ENCODE measurements at places on chromosomes 11 and 22.

DNA sequence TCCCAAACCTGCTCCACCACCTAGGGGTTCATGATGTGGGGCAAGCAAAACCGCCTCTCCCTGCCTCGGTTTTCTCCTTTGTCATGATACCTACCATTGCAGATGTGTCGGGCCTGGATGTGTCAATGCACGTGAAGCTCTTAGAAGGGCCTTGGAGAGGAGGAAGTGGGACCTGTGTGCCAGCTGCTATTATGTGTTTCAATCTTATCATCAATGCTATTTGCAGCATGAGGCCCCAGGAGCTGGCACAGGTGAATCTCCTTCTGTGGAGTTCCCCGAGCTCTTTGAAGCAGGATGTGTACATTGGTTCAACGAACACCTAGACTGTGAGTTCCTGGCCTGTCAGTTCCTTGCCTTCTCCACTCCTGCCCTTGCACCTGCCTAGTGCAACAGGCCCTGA is 331.6 kb downstream of the CTTN start:
- DNase-seq = no peak

DNA sequence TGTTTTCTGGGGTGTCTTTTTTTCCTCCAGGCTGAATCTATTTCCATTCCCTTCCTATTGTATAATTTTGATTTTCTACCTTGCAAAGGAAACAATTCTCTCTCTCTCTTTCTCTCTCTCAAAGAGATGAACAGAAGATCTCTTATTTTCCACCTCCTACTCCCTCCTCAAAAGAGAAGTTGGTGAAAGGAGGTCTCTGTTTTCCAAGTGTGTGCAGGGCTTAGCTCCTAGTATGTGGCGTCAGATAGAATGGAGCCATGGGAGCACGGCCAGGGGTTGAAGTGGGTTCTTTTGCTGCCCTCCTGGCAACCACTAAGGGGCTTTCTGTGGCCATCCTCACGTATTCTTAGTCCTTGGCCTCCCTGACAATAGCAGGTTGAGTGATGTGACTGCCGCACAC is 480 bp downstream of the TRIM34 start:
- no peak for DNase-seq

- no peak for DNase-seq
Observed at GRCh38 chr11:44010789-44011251, 37.0 kb upstream of the ACCSL start.

GRCh38 chr22:36289406-36289870 is 36.5 kb downstream of the APOL1 start:
- no peak for DNase-seq

GRCh38 chr22:22371031-22371541 is 126.5 kb downstream of the VPREB1 start:
- no peak for DNase-seq

- DNase-seq = no peak
Observed at GRCh38 chr11:10742460-10743208, 8.4 kb upstream of the CTR9 start.

GRCh38 chr11:118565051-118565450 is 680 bp downstream of the IFT46 start:
- no peak for DNase-seq

DNA sequence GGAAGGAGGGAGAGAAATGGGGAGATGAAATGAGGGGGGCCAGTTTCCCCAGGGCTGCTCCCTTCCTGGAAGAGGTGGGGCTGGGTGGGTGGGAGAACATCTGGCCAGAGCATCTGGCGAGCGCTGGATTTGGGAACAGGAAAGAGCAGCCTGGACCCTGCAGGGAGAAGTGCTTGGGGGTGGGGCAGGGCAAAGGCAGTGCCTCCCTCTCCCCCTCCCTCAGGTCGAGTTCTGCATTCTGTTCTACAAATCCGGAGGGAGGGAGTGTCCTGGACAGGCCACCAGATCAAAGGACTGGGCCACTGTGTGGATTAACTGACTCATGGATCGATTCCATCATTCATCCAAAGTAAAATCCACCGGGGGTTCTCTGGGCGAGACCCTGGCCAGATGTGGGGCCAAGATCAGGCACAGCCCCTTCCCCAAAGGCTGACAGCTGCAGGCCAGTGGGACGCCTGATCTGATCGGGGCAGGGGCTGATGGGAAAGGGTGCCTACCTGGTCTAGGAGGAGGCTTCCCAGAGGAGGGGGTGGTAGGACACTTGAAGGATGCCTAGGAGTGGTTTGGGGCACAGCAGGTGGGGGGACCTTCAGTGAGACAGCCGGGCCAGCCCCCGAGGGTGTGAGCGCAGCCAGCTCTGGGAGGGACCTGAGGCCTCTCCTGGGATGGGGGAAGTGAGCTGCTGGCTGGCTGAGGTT is 57.5 kb downstream of the CACNA1I start:
- DNase-seq = no peak

GRCh38 chr11:34416766-34417165 is 22.0 kb upstream of the CAT start:
- peak; percentile 81 for DNase-seq

GRCh38 chr11:38672445-38672844 is 2074.4 kb upstream of the RAG2 start:
- DNase-seq = no peak

DNA sequence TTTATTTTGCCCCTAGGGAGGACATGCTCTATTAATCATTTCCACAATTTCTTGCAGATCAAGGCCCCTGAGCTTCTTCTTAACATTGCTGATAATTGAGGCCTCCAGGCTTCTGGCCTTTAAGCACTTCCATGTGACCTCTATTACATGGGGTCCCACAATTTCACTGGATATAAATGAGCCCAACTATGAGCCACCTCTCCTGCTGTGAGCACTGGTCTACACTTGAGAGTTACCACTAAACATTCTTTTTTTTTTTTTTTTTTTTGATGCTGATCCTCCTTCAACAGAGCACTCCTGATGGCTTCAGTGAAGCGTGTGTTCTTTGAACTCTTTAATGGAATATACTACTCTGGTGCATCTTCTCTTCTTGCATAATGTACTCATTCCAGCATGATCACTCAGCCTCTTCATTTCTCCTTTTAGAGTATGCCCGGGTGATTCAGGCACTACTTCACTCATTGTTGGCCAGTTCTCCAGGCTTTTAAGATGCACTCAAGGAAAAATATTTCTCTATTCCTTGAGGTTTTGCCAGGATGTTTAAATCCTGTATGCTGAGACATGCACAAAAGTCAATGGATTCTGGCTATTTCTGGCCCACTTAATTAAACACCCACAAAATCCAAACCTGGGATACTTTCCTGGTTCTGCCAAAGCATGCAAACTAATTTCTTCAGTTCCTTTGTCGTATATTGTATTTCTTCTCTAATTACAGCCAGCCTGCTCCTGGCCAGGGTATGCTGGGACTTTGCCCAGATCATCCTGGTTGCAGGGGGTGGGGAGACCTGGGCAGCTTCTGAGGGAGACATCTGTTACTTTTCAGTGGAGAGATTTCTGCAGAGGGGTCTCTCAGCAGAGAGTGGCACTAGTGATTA is 257.8 kb upstream of the LUZP2 start:
- DNase-seq = no peak

- no peak for DNase-seq
Observed at GRCh38 chr11:27945348-27945747, 162.6 kb downstream of the KIF18A start.

DNA sequence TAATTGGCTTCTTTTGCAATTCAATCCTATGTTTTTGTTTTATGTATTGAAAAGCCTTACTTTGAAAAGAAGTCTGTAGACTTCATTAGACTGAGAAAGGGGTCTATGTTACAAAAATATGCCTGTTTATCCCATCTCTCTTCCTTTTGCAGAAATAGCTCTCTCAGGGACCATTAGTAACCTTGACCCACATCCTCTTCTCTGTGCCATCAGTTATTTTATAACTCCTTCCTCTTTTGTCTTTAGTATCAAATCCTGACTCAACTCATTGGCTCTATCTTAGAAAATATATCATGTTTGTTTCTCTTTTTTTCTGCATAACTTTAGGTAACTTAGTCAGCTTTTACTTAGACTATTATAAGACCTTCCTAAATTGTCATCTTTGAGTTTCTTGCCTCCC is 20.3 kb downstream of the ZC3H12C start:
- peak; percentile 25 for DNase-seq

DNA sequence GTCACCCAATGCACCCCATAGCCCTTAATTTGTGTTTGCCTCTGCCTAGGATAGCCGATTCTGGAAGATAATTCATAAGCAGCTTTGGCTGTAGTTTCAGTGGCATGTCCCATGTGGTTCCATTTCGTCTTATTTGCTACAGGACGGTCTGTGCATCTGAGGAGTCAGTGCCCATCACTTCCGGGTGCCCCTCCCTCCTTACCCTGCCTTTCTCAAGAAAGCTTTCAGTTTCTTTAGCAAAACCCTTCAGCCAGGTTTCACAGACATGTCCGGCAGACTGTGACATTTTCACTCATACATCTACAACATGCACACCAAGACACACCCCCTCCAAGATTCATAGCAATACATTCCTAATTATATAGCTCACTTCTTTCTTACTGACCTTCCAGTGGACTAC is 14.3 kb downstream of the TP53AIP1 start:
- DNase-seq = no peak

DNA sequence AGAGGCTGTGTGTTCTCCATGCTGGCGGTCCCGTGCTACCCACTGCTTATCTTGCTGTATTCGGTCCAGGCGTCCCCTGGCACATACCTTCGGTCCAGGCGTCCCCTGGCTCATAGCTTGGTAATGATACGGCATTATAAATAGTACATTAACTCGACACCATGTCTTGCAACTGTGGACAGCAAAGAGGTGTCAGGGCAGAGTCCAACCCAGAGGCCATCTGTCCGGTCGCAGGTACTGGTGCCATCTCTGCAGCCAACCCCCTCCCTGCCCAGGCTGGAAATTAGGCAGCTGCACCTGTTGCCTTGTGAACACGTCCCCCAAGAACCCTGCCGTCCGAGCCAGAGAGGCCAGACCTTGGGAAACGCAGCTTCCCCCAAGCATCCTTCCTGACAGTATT is 634.3 kb downstream of the BRD1 start:
- no peak for DNase-seq

DNA sequence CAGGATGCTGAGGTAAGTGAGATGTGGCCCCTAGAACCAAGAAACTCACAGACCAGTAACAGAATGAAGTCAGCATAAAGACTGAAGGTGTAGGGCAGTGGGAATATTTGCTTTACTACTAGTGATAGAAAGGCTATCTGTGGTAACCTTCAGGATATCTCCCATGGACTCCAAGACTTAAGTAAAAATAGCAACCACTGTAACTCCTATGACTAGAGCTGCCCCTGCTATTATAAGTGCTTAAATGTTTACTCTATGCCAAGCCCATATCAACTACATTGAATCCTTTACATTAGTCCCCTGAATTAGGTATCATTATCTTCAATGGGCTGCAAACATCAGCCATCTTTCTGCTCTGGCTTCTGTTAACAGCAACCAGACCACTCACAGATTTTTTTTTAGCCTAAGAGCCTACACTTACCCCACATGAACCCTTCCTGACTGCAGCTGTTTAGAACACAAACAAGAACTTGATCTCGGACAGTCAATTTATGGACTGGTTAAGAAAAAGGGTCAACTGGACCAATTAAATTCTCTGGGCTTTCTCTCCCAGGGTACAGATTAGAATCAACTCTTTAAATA is 335.1 kb upstream of the API5 start:
- no peak for DNase-seq

- no peak for DNase-seq
Observed at GRCh38 chr11:95072948-95073347, 6.2 kb downstream of the SRSF8 start.

DNA sequence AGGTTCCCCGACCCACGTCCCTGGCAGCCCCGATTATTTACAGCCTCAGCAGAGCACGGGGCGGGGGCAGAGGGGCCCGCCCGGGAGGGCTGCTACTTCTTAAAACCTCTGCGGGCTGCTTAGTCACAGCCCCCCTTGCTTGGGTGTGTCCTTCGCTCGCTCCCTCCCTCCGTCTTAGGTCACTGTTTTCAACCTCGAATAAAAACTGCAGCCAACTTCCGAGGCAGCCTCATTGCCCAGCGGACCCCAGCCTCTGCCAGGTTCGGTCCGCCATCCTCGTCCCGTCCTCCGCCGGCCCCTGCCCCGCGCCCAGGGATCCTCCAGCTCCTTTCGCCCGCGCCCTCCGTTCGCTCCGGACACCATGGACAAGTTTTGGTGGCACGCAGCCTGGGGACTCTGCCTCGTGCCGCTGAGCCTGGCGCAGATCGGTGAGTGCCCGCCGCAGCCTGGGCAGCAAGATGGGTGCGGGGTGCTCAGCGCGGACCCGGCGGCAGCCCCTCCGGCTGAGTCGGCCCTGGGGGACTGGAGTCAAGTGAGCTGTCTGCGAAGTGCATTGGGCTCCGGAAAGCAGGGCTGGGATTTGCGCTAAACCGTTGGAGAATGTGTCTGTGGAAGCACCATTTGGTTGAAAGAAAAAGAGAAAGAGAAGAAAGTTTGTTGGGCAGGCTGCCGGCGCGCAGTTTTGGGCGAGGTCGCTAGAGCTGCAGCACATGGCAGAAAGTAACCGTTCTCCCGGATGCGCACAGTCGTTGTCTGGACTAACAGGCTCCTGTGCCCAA is at the start of gene CD44:
Gene CD44 (plus strand): TSS at position 229 of the 779 bp plus-strand sequence. CDS start 133 bp downstream, at position 362.
- peak; percentile 67 for DNase-seq

- no peak for DNase-seq
Observed at GRCh38 chr11:123194337-123195187, 486 bp downstream of the CLMP start.

GRCh38 chr11:122634501-122634900 is 21.0 kb upstream of the UBASH3B start:
- DNase-seq = no peak

GRCh38 chr22:23391022-23391421 is 189.1 kb downstream of the IGLL1 start:
- no peak for DNase-seq

DNA sequence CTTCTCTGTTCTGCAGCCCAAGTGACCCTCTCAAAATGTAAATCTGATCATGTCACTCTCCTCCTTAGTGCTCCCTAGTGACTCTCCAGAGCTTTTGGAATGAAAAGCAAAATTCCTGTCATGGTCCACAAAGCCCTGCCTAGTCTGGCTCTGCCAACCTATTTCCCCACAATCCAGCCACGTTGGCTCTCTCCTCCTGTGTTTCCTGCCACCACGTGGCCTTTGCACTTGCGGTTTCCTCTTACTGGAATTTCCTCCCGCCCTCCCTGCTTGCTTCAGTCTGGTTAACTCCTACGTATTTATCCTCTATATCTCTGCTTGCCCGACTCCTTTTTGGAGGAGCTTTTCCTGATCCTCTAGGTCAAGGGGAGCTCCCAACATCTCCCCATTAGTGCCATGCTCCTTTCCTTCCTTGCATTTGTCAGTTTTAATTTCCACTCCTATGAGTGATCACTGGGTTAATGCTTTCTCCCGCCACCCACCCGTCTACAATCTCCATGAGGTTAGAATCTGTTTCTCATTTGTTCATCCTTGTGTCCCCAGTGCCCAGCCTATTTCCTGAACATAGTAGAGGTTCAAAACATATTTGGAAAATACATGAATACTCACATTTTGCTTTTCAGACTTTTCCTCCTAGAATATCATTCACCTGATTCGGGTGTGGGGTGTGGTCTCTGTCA is 11.5 kb downstream of the NNMT start:
- peak; percentile 17 for DNase-seq

DNA sequence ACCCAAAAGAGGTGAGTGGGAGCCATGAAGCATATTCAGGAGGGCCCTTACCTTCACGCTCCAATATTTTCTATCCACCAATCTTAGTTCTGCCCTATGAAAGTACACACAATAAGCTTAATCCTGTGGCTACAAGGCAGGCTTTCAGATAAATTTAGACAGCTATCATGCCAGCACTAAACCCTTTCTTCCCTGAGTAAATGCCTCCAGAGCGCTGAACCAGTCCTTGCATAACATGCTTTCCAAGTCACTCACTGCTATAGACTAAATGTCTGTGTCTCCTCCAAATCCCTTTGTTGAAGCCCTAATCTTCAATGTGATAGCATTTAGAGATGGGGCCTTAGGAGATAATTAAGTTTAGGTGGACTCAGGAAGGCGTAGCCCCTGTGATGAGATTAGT is 50.3 kb upstream of the FIBIN start:
- DNase-seq = no peak
